ENCODE measurements at places on chromosomes 1 and 21.

DNA sequence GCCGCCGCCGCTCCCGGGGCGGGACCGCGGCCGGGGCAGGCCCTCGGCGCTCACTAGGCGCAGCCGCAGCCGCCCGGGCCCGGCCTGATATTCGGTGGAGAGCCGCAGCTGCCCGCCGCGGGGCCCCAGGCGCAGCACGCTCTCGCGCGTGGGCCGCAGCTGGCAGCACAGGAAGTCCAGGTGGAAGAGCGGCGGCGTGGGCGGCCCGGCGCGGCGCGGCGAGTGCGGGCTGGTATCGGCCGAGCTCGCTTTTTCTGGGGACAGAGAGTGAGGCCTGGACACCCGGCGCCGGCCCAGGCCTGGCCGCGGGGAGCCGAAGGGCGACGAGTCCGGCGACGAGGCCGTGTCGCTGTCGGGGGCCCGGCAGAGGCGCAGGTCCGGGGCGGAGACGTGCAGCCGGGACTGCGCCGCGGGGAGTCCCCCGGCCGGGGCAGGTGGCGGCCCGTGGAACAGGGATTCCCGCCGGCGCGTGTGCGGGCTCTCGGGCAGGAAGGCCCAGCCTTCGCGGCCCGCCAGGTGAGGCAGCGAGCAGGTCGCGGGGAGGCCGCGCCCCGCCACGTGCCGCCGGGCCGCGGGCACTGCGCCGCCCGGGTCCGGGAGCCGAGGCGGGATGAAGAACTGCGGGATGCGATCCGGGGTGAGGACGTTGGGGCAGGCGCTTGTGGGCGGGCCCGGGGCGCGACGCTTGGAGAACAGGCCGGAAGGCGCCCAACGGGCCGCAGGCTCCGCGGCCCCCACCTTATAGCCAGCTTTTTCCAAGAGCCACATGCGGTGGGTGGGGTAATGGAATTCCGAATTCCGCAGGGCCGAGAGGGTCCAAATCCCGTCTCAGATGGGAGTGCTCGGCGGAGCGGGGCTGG lies 1.2 kb downstream of the C2CD4D start:
- peak; percentile 43 for DNase-seq

DNA sequence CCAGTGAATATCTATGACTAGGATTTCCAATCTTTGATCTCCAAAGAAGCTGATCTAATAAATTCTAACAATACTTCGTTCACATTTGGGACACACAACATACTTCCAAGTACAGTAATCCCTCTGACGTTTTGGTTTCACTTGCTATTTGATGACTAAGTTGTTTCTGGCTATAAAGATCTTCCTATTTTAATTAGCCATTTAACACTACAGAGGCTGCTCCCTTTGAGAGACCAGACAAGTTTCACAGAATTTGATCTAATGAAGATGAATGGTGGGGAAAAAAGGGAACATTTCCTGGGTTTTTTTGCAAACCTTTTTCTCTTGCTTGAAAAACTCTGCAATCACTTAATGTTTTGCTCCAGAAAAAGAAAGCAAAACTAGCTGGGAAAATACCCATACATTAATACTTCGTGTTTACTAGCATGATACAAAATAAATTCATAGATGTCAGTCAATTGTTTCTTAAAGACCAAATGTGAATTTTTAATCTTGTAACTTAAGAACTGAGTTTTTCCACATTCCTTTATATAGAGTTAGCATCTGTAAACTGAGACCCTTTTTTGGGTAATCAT lies 28.0 kb upstream of the GLIS1 start:
- DNase-seq: no peak

DNA sequence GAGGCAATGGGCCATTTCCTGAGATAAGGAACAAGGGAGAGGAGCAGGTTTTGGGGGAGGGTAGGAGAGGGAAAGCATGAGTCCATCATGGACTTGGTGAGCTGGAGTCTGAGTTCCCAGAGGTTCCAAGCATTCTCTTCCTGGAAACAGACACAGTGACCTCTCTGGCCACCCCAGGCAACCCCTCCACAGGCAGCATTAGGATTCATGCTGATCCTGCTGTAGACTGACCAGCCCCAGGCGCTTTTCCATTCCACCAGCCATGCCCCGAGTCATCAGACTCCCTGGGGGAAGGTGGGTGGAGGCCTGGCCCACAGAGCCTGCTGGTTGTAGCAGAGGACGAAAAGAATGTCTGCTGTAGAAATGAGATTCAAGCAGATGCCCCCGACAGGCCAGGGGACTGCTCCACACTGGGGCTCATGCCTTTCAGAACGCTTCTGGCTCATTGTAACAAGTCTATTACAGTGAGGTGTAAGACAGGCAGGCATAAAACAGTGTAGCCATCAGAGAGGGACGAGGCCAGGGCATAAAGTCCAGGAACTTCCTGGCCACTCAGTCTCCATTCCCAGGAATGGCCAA lies 52.2 kb downstream of the KCND3 start:
- no peak for DNase-seq

- no peak for DNase-seq
Measured at GRCh38 chr1:15146142-15146680, 7.3 kb upstream of the TMEM51 start.

- no peak for DNase-seq
Measured at GRCh38 chr1:87226341-87226760, 102.3 kb upstream of the LMO4 start.

GRCh38 chr1:45924736-45925135 lies 121.3 kb downstream of the MAST2 start:
- no peak for DNase-seq

Measured in activated CD8-positive, alpha-beta memory T cell treated with anti-CD3 and anti-CD28 coated beads, Interleukin-2, amount 50 U/mL, for 4 hours (primary cell).